ENCODE measurements at places on chromosomes 4 and X. TPM values are rescaled to one million over a fixed set of nuclear protein-coding genes. Genes with fewer than 3 reads are reported as not detected.

The PPP3CA gene
- 34.5 TPM for total RNA-seq

- DNase-seq: no peak
- H3K4me3 ChIP-seq: no peak overlapping the region
- no peaks in the 10 kb centered on the region for H3K36me3 ChIP-seq
Observed at GRCh38 chr4:175806727-175807126, 5.3 kb downstream of the GPM6A start.

DNA sequence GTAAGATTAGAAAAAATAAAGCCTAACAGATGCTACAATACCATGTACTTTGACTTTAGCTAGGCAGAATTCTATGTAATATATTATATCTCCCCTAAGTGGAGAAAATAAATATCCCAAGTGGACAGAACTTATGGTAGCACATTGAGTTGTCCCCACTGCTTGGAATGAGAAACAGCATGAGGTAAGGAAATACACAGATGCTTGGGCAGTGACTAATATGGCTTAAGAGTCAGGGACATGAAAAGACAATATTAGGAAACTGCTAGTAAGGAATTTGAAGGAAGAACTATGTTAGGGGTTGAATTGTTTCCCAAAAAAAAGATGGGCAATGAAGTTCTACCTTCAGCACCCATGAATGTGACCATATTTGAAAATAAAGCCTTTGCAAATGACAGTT, 2265.1 kb downstream of the PCDH7 start:
- H3K4me1 ChIP-seq: no peaks in the 10 kb centered on the region
- H3K27ac ChIP-seq: no peak overlapping the region
- H3K4me3 ChIP-seq: no peak overlapping the region
- no peaks in the 10 kb centered on the region for H3K27me3 ChIP-seq

The MOSPD2 gene
- 8.7 TPM for total RNA-seq

DNA sequence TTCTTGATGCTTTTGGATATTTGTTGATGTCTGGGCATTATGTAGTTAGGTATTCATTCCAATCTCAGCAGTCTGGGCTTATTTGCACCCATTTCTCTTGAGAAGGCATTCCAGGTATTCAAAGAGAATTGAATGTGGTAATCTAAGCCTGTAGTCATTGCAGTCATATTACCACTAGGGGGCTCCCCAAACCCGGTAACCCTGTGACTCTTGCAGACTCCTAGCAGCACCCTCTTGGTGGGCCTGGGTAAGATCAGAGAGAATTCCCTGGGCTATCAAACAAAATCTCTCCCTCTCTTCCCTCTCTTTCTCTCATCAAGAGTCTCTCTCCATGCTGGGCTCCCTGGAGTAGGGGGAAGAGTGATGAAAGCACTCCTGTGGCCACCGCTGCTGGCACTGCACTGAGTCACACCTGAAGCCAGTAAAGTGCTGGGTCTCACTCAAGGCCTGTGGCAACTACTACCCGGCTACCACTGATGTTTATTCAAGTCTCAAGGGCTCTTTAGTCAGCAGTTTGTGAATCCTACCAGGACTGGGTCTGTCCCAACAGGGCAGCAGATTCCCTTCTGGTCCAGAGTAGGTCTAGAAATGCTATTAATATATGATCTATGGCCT, 187.7 kb upstream of the NUDT10 start:
- no peaks in the 10 kb centered on the region for H3K36me3 ChIP-seq
- H3K4me3 ChIP-seq: no peak overlapping the region

DNA sequence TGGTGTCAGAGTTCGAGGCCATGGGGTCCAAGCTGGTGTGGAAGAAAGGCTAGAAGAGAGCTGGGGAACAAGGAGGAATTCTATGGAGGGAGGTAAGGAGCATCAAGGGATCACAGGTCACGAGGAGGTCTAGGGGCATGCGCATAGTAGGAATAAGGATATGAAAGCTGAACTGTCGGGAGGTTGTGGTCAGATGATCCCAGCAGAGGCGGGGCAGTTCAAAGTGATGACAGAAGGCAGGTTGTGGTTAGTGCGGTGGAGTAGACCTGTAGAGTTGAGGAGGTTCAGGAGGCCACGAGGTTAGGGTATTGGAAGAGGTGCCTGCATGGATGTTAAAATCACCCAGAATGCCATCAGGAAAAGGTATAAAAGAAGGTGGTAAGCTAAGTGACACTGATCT, 156.3 kb downstream of the TMEM164 start:
- H3K36me3 ChIP-seq: no peaks in the 10 kb centered on the region
- H3K4me3 ChIP-seq: no peak overlapping the region
- no peak overlapping the region for H3K27ac ChIP-seq

DNA sequence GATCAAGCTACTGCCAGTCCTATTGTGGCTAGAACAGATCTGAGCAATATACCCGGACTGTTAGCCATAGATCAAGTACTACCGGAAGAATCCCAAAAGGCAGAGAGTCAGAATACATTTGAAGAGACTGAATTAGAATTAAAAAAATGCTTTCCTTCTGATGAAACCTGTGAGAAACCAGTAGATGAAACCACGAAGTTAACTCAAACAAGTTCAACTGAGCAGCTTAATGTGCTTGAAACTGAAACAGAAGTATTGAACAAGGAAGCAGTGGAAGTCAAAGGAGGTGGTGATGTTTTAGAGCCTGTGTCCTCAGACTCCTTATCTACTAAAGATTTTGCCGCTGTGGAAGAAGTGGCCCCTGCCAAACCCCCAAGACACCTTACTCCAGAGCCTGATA, 46.8 kb downstream of the WDR44 start:
- no peaks in the 10 kb centered on the region for H3K36me3 ChIP-seq
- H3K27me3 ChIP-seq: no peaks in the 10 kb centered on the region
- no peaks in the 10 kb centered on the region for H3K4me1 ChIP-seq
- H3K27ac ChIP-seq: no peak overlapping the region
- no peak overlapping the region for H3K4me3 ChIP-seq
- DNase-seq: no peak

GRCh38 chrX:67612231-67612630, 68.4 kb downstream of the AR start:
- H3K27me3 ChIP-seq: no peaks in the 10 kb centered on the region
- H3K4me1 ChIP-seq: no peaks in the 10 kb centered on the region
- no peak overlapping the region for H3K27ac ChIP-seq
- no peak overlapping the region for H3K4me3 ChIP-seq
- no peaks in the 10 kb centered on the region for H3K36me3 ChIP-seq
- DNase-seq: no peak

DNA sequence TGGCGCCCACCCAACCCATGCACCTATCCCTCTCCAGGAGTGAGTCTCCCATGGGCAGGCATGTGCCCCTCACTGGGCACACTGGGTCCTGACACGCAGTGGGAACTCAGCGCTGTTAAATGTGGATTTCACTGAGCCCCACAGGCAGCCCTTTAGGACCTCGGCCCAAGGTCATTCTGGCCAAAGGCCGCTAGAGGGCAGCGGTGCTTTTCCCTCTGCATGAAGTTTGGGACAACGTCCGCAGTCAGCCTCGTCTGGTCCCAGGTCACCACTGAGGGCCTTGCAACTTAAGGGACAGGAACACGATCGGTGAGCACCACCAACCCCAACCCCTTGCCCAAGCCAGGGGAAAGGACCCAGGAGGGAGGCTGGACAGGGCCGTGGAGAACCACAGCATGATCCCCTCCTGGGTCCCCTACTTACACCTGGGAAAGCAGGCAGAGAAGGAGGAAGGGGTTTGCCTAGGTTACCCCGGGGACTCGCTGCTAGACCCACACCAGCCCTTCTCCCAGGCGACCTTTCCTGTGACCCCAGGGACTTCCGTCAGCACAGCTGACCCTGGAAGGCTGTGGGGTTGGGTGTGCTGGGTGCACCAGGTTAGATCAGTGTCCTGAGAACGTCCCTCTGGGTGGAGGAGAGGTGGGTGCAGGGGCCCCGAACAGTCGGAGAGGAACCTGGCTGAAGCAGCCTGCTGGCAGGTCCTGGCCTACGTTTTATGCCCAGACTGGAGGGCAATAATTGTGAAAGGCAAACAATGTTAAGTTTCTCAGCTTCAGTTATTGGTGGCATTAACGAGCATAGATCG, 24.0 kb downstream of the CYTL1 start:
- peak; percentile 73 for DNase-seq
- no peak overlapping the region for H3K27ac ChIP-seq
- H3K36me3 ChIP-seq: no peaks in the 10 kb centered on the region
- H3K27me3 ChIP-seq: no peaks in the 10 kb centered on the region

DNA sequence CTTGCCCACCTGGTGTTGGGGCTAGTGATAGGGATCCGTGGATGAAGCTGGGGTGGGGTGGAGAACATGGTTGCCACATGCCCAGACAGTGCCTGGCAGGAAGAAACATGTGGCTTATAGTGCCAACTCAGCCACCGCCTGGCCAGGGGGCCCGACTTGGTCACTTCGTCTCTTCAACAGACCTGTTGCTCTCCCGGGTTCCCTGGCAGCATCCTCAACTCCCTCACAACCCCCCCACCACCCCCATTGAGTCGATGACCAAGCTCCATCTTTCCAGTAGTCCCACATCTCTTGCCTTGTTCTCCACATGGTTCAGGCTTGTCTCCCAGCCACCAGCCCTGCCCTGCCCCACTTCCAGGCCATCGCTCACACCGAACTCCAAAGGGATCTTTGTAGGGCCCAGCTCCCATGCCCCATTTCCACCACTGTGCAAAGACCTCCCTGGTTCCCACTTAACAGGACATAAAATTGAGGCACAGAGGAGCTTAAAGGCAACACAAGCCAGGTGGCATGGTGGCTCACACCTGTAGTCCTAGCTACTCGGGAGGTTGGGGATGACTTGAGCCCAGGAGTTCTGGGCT, 7.8 kb downstream of the PNCK start:
- H3K27ac ChIP-seq: no peak overlapping the region
- no peaks in the 10 kb centered on the region for H3K4me1 ChIP-seq
- no peak for DNase-seq
- peaks cover 10% of the 10 kb centered on the region for H3K27me3 ChIP-seq

DNA sequence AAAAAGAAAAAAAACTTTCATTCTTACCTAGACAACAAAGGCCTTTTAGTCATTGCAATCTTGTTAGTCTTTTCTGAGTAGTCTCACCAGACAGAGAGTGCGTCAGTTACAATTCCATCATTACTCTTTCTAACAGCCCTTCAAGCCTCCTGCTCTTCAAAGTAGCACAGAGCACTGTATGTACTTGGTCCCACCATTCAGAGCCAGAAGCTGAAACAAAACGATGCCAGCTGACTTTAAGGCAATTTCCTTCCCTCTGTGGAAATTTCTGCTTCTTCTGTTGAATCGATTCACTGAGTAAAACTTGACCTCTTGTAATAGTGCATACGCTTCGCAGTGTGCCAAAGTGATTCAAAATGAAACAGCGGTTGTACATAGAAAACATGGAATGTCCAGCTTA, 57.7 kb upstream of the TENM3 start:
- no peaks in the 10 kb centered on the region for H3K36me3 ChIP-seq
- H3K4me1 ChIP-seq: no peaks in the 10 kb centered on the region
- H3K27me3 ChIP-seq: no peaks in the 10 kb centered on the region
- no peak for DNase-seq

DNA sequence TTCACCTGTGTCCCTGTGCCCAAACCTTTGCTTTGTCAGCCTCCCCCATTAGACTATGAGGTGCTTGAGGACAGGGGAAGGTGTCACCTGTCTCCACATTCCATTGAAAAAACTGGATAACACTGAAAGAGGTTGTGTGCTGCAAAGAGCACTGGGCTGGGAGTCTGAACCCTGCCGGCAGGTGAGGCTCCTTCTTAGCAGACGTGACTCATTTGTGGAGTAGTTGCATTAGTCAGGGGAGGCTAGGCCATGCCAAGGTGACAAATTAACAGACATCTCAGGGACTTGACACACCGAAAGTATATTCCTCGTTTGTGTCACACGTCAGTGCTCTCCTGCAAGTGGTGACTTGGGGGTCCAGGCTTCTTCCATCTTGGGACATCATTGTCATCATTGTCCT, 95.9 kb upstream of the STX18 start:
- H3K4me1 ChIP-seq: no peaks in the 10 kb centered on the region
- no peak for DNase-seq
- H3K36me3 ChIP-seq: no peaks in the 10 kb centered on the region
- H3K27ac ChIP-seq: no peak overlapping the region

- no peaks in the 10 kb centered on the region for H3K36me3 ChIP-seq
- H3K27me3 ChIP-seq: no peaks in the 10 kb centered on the region
- no peak for DNase-seq
- H3K4me1 ChIP-seq: no peaks in the 10 kb centered on the region
- H3K4me3 ChIP-seq: no peak overlapping the region
Observed at GRCh38 chr4:38213083-38213805, 253.0 kb downstream of the PTTG2 start.

Data from colonic mucosa (tissue), 4 donors.